Fibroblast of lung (primary cell): ENCODE measurements at places on chromosomes 6 and 20.

GRCh38 chr6:150685860-150686259, 86.2 kb downstream of the PLEKHG1 start:
- no peaks in the 10 kb centered on the region for H3K27me3 ChIP-seq
- no peak overlapping the region for H3K4me3 ChIP-seq
- H3K27ac ChIP-seq, result no peak overlapping the region
- H3K4me1 ChIP-seq, result no peaks in the 10 kb centered on the region
- no peaks in the 10 kb centered on the region for H3K36me3 ChIP-seq
- DNase-seq, result peak; percentile 4

- H3K36me3 ChIP-seq, result peaks cover 5% of the 10 kb centered on the region
- DNase-seq, result no peak
Measured at GRCh38 chr6:34772940-34773339, 15.6 kb downstream of the SNRPC start.

- DNase-seq, result peak; percentile 2
- no peaks in the 10 kb centered on the region for H3K36me3 ChIP-seq
- no peaks in the 10 kb centered on the region for H3K27me3 ChIP-seq
- H3K4me1 ChIP-seq, result no peaks in the 10 kb centered on the region
Measured at GRCh38 chr20:60727425-60727824, 524.6 kb upstream of the CDH4 start.

- peaks cover 9% of the 10 kb centered on the region for H3K36me3 ChIP-seq
- H3K27ac ChIP-seq, result no peak overlapping the region
- no peaks in the 10 kb centered on the region for H3K4me1 ChIP-seq
- DNase-seq, result no peak
- no peaks in the 10 kb centered on the region for H3K27me3 ChIP-seq
Measured at GRCh38 chr6:152220786-152221185, 413.3 kb downstream of the ESR1 start.

DNA sequence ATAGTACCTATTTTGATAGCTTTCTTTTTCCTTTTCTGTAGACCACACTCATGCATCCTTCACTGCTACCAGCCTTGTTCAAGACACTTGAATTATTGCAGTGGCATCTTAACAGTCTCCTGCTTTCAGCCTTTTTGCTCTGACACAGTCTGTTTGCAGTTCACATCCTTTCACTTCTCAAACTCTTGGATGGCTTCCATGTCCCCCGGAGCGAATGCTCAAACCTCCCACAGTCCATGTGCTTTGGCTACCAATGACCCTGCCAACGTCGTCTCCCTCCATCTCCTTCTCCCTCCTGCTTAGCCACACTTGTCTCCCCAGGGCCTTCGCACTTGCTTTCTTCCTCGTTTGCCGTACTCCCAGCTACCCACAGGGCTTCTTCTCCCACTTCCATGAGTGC, 270.0 kb upstream of the ZFP64 start:
- no peaks in the 10 kb centered on the region for H3K36me3 ChIP-seq
- no peak for DNase-seq
- H3K4me1 ChIP-seq, result no peaks in the 10 kb centered on the region
- H3K27me3 ChIP-seq, result no peaks in the 10 kb centered on the region

DNA sequence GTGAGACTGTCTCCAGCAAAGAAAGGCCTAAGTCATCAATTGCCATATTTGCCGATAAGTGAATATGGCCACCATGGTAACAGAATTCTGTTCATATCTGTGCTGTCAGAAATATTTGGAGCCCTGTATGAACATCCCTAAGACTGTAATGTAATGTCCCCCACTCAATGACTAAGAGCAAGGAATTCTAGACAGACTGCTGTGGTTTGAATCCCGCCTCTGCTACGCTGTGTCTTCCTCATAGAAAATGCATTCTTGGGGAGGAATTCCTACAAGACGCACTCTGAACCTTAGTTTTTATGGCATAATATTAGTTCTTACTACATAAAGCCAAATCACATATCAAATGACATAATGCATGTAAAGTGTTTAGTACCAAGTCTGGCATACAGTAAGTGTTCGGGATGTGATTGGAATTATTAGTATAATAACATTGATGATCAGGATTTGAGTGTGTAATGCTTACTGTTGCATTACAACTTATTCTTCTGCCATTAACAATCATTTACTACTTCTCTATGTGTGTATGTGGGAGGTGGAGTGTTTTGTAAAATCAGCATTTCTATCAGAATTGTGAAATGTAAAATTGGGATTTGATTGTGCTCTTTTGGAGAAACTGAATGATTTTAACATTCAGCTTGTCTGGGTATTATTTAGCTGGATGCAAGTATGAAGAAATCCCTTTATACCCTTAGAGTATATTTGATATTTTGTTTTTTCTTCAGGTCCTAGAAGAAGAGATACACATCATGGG, 103.0 kb downstream of the OLIG3 start:
- H3K4me1 ChIP-seq, result no peaks in the 10 kb centered on the region
- DNase-seq, result no peak
- no peaks in the 10 kb centered on the region for H3K36me3 ChIP-seq
- no peak overlapping the region for H3K27ac ChIP-seq
- no peaks in the 10 kb centered on the region for H3K27me3 ChIP-seq
- no peak overlapping the region for H3K4me3 ChIP-seq

GRCh38 chr6:119467488-119468081, 118.0 kb upstream of the MAN1A1 start:
- H3K27ac ChIP-seq, result no peak overlapping the region
- H3K4me1 ChIP-seq, result no peaks in the 10 kb centered on the region
- peak; percentile 74 for DNase-seq
- peak overlapping the region; percentile 23 for H3K4me3 ChIP-seq
- H3K36me3 ChIP-seq, result no peaks in the 10 kb centered on the region

- no peak overlapping the region for H3K27ac ChIP-seq
- H3K27me3 ChIP-seq, result no peaks in the 10 kb centered on the region
- no peak overlapping the region for H3K4me3 ChIP-seq
Measured at GRCh38 chr6:127547215-127547614, 28.1 kb upstream of the MTCL3 start.

DNA sequence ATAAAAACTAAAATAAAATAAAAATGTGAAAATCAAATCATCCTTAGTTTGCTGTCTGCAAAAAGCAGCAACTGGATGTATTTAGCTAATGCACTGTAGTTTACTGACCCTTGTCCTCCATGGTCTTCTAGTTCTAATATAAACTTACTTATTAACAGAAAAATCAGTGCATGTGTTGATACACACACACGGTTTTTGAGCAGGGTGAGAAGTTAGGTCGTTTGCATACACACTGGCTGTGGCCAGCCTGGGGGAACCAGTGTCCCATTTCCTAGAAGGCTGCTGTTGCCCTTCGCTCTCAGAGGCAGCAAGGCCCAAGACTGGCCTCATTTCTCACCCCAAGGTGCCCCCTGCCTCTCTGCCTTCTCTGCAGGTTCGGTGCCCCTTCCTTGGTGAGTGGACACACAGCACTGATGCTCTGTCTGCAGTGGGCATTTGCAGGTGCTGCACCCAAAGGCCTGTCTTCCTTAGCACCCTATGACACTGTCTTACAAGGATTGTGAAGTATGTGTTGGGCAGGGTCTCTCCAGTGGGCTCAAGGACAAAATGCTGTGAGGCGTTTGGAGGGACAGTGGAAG, 168.5 kb downstream of the SCP2D1 start:
- H3K4me1 ChIP-seq, result no peaks in the 10 kb centered on the region
- no peak for DNase-seq
- H3K4me3 ChIP-seq, result no peak overlapping the region
- H3K27ac ChIP-seq, result no peak overlapping the region
- no peaks in the 10 kb centered on the region for H3K27me3 ChIP-seq

DNA sequence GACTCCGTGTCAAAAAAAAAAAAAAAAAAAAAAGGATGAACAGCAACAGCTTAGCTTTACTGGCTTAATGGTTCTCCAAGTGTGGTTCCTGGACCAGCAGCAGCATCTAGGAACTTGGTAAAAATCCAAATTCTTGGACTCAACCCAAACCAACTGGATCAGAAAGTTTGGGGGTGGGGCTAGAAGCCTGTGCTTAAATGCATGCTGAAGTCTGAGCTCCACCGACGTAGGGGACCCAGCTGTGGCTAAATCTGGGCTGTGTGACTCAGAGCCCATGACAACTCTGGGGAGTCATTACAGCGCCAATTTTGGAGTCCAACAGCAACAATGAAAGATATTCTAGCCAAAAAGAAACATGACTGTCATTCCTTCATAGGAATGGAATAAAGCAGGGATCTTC, 13.6 kb upstream of the CHD6 start:
- no peaks in the 10 kb centered on the region for H3K36me3 ChIP-seq
- H3K27ac ChIP-seq, result no peak overlapping the region
- no peaks in the 10 kb centered on the region for H3K4me1 ChIP-seq
- H3K4me3 ChIP-seq, result no peak overlapping the region
- DNase-seq, result peak; percentile 88

DNA sequence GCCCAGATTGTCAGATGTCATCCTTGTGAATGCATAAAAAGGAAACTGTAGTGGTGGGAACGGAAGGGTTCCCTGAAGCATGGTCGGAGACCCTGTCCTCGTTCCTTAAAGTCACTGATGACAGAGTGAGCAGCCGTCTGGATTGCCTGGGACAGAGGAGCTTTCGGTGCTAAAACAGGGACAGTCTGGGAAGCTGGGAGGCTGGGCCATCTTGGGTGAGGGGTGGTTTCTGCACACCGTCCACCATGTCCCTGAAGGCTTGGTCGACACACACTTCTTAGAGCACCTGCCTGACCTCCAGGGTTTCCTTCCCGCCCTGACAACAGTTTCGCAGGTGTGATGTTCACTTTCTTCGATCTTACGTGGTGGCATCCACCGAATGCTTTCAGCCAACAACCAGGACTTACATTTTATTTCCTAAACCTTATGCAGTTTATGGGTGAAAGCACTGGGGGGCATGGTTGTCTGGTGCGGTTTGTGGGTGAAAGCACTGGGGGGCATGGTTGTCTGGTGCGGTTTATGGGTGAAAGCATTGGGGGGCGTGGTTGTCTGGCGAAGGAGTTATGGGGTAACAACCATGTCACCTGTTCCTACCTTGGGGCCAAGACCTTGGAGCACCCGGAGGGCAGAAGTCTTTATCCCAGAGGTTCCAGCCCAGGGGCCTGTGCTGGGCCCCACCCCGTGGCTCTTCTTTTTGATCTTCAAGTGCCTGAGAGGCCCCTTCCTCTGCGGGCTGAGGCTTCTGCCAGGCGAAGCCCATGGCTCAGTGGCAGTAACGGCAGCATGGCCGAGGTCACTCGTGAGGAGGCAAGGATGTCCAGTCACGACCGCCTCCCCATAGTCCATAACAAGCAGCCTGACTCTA, 81.7 kb upstream of the FRMD1 start:
- H3K36me3 ChIP-seq, result no peaks in the 10 kb centered on the region
- no peak for DNase-seq
- H3K4me3 ChIP-seq, result no peak overlapping the region
- no peaks in the 10 kb centered on the region for H3K27me3 ChIP-seq
- no peaks in the 10 kb centered on the region for H3K4me1 ChIP-seq

- no peaks in the 10 kb centered on the region for H3K36me3 ChIP-seq
- no peak overlapping the region for H3K4me3 ChIP-seq
- peak; percentile 35 for DNase-seq
Measured at GRCh38 chr20:48198929-48199451, 413.7 kb upstream of the SULF2 start.

DNA sequence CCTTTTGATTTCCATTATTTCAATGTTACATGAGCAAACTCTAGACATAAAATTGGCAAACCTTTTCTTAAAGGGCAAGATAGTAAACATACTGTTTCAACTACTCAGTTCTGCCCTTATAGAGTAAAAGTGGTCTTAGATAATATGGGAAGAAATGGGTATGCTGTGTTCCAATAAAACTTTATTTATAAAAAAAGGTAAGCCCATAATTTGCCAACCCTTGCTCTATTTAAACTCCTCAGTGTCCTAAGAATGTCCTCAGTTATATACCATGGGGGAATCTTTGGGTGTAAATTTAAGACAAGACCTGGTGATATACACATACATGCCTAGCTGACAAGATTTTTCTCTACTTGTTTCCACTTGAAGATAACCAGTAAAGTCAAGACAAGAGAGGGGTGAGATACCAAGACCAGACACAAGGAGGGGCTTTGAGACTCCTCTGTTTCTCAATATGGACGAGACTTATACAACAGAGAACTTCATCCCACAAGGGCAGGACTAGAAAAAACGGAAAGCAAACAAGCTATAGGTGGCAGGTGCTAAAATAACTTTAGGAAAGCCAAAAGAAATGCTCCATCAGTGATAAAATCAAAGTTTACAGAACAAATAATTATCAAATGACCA, 10.5 kb downstream of the SNX3 start:
- H3K27ac ChIP-seq, result no peak overlapping the region
- peak; percentile 25 for DNase-seq
- H3K4me1 ChIP-seq, result no peaks in the 10 kb centered on the region

DNA sequence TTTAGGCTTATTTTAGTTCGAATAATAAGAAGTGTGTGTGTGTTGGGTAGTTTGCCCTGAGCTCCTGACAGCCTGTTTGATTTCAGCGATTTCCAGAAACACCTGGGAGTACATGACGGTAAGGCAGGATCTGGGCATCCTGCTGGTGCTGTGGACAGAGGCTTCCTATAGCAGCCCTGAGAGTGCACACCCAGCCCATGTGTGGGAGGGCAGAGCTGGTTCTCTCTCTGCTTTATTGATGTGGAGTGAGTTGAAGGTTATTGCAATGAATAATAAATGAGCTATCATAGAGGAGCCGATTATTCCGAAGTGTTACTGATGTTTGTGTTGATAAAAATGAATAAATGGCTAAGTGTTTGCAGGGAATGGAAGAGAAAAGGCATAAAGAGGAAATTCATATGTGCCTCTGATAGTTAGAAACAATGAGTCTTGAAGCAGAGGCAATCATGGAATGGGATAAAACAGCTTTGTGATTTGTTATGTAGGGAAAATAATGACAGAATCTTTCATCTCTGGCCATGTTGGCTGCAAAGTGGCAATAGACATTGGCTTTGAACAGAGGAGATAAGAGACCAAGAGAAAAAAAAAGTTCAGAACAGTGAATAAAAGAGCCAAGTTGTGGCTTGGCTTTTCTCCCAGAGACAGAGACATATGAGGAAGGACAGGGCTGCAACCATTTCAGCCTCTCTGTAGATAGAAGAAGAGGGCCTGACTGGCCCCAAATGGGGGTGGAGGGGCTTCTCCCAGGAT, 166.2 kb upstream of the CHD6 start:
- no peak overlapping the region for H3K4me3 ChIP-seq
- H3K36me3 ChIP-seq, result no peaks in the 10 kb centered on the region
- H3K4me1 ChIP-seq, result no peaks in the 10 kb centered on the region
- DNase-seq, result no peak
- H3K27me3 ChIP-seq, result no peaks in the 10 kb centered on the region

GRCh38 chr6:1593958-1594314, 15.8 kb upstream of the FOXC1 start:
- peaks cover 4% of the 10 kb centered on the region for H3K27me3 ChIP-seq
- no peak overlapping the region for H3K27ac ChIP-seq
- peaks cover 3% of the 10 kb centered on the region for H3K4me1 ChIP-seq
- no peak for DNase-seq

GRCh38 chr20:9615766-9616454, 101.5 kb downstream of the LAMP5 start:
- H3K4me1 ChIP-seq, result no peaks in the 10 kb centered on the region
- H3K27me3 ChIP-seq, result no peaks in the 10 kb centered on the region
- no peaks in the 10 kb centered on the region for H3K36me3 ChIP-seq
- DNase-seq, result no peak
- no peak overlapping the region for H3K4me3 ChIP-seq
- no peak overlapping the region for H3K27ac ChIP-seq

GRCh38 chr6:79750806-79751205, 119.7 kb downstream of the SH3BGRL2 start:
- H3K27me3 ChIP-seq, result no peaks in the 10 kb centered on the region
- H3K4me3 ChIP-seq, result no peak overlapping the region
- no peak overlapping the region for H3K27ac ChIP-seq
- no peaks in the 10 kb centered on the region for H3K36me3 ChIP-seq
- no peak for DNase-seq
- H3K4me1 ChIP-seq, result no peaks in the 10 kb centered on the region
